ENCODE measurements at places on chromosomes 13 and 19.

DNA sequence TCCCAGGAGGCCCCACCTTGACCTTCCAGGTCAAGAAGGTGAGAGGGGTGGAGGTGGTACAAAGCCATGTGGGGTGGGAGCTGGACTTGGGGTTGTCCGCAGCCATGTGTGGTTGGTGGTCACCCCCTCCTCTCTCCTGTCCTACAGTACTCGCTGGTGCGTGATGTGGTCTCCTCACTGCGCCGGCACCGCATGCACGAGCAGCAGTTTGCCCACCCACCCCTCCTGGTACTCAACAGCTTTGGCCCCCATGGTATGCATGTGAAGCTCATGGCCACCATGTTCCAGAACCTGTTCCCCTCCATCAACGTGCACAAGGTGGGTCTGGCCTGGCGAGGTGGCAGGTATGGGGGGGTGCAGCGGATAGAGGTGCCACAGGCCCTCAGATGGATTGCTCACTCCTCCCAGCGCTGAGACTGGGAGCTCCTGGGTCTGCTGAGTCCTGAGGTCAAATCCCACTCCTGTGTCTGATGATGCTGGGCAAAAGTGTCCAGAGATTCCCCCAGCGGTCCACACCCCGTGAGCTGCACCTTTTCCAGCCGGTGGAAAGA lies 1.7 kb downstream of the PPAN start:
- no peak for DNase-seq

DNA sequence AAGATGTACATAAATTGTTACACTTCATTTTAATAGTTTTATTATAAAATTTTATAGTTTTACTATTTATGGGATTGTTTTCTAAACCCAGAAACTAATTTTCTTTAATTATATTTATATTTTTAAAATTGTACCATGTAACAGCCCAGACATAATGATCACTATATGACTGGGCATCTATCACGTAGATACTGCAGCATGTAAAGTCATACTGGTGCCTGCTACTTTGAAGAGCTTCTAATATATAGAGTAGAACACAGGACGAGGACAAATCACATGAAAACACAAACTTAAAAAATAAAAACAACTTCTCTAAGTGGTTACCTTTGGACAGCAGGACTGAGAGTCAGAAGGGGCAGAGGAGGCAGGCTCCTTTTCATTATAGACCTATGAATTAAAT lies 5.3 kb downstream of the ELF1 start:
- no peak for DNase-seq

GRCh38 chr13:35219021-35219420 lies 257.5 kb downstream of the MAB21L1 start:
- DNase-seq = no peak

- DNase-seq = no peak
Measured at GRCh38 chr13:111219950-111220349, 100.5 kb upstream of the TEX29 start.

DNA sequence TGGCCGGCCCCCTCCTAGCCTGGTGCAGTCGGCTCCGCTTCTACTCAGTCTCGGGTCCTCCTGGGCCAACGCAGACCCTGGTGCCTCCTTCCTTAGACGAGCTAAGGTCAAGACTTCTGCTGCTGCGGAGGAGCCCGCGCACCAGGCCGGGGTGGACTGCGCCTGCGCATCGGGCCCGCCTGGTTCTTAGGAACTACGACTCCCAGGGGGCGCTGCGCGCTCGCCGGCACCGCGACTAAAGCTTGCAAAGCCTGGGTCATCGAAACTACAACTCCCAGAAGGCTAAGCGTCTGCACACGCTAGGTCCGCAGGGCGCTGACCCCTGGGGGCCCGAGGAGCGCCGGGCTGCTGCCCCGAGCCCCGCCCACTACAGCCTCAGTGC lies at the start of gene ZNF835:
Gene ZNF835 (minus strand): TSS at position 145 of the 382 bp plus-strand sequence. CDS start 6,559 bp downstream, outside the sequence.
- DNase-seq = no peak
